Mesothelial cell of epicardium (in vitro differentiated cells): ENCODE measurements at places on chromosomes 1 and 21.
A peak's percentile ranks its signal among the peaks of the same experiment; 100 is the strongest.

GRCh38 chr1:64983110-64983509 is 16.8 kb upstream of the JAK1 start:
- no peak overlapping the region for H3K4me3 ChIP-seq
- H3K27me3 ChIP-seq, result no peaks in the 10 kb centered on the region
- H3K27ac ChIP-seq, result peak overlapping the region; percentile 91
- H3K4me1 ChIP-seq, result peaks cover 21% of the 10 kb centered on the region
- H3K36me3 ChIP-seq, result peaks cover 5% of the 10 kb centered on the region
- no peak for DNase-seq

GRCh38 chr1:71641903-71642302 is 561.1 kb upstream of the ZRANB2 start:
- H3K27ac ChIP-seq, result no peak overlapping the region
- no peaks in the 10 kb centered on the region for H3K36me3 ChIP-seq
- no peak for DNase-seq

DNA sequence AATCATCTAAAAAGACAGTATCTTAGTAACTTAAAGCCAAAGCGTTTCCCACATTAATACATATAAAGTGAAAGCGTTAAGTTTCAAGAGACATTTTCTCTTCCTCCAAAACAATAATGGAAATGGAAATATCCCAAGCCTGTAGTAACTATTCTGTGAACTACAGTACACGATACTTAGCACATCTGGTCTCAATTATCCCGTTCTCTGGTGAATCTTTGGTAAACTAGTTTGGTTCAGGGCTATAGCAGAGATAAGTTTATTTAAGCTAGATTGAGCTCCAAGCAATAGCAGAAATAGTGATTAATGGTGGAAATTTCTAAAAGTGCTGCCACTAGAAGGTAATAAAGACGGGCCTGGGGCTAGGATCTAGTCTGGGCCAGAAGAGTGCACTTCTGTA is 55.2 kb downstream of the PCNX2 start:
- H3K27me3 ChIP-seq, result no peaks in the 10 kb centered on the region
- H3K36me3 ChIP-seq, result peaks cover 8% of the 10 kb centered on the region
- DNase-seq, result no peak
- H3K4me1 ChIP-seq, result peaks cover 38% of the 10 kb centered on the region
- H3K27ac ChIP-seq, result peak overlapping the region; percentile 13
- H3K4me3 ChIP-seq, result no peak overlapping the region

DNA sequence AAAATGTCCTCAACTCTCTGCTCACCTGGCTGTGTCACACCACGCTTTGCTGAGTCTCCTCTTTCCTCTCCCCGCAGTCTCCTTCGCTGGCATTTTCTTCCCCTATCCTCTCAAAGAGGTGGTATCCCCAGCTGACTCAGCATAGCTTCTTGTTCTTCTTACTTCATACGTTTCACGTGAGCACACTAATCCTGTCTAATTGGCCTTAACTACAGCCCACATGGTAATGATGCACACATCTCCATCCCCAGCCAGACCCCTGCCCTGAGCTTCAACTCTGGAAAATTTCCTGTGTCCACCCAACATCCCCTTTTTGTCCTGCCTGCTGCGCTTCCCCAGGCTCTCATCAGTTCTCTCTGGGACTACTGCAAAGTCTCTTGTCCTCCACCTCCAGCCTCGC is 169.8 kb downstream of the TTLL7 start:
- peaks cover 22% of the 10 kb centered on the region for H3K4me1 ChIP-seq
- H3K27me3 ChIP-seq, result no peaks in the 10 kb centered on the region
- H3K27ac ChIP-seq, result peak overlapping the region; percentile 5
- no peak overlapping the region for H3K4me3 ChIP-seq

- H3K4me3 ChIP-seq, result no peak overlapping the region
- peaks cover 29% of the 10 kb centered on the region for H3K27me3 ChIP-seq
- H3K27ac ChIP-seq, result peak overlapping the region; percentile 64
- no peaks in the 10 kb centered on the region for H3K36me3 ChIP-seq
- DNase-seq, result no peak
These were observed 24.6 kb upstream of the PCBP3 start for GRCh38 chr21:45618846-45619485.

GRCh38 chr1:207335695-207336363 is 14.4 kb downstream of the CD55 start:
- no peak overlapping the region for H3K4me3 ChIP-seq
- H3K4me1 ChIP-seq, result no peaks in the 10 kb centered on the region
- no peak for DNase-seq
- no peaks in the 10 kb centered on the region for H3K27me3 ChIP-seq
